ENCODE measurements at places on chromosomes 4 and X.

- no peak for DNase-seq
These were observed 575.9 kb downstream of the MID1IP1 start for GRCh38 chrX:39377157-39377556.

GRCh38 chr4:152534541-152535359 lies 1.1 kb downstream of the FBXW7 start:
- DNase-seq, result peak; percentile 64

GRCh38 chr4:176066757-176067156 lies 1.1 kb downstream of the WDR17 start:
- DNase-seq, result no peak

DNA sequence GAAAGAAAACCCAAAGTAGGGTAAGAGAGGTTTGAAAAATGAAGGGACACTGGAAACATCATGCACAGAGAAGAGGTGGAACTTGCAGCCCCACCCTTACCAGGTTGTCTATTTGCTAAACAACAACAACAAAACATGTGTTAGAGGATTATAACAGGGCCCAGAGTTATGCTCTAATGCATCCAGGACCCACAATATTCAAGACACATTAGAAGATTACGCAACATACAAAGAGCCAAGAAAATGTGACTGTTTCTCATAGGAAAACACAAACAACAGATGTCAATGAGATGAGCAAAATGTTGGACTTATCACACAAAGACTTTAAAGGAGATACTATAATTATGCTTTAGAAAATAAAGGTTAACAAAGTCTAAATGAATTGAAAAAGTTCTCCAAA lies 128.5 kb downstream of the LRBA start:
- no peak for DNase-seq

- no peak for DNase-seq
These were observed 51.2 kb upstream of the SHISA3 start for GRCh38 chr4:42345962-42346544.

DNA sequence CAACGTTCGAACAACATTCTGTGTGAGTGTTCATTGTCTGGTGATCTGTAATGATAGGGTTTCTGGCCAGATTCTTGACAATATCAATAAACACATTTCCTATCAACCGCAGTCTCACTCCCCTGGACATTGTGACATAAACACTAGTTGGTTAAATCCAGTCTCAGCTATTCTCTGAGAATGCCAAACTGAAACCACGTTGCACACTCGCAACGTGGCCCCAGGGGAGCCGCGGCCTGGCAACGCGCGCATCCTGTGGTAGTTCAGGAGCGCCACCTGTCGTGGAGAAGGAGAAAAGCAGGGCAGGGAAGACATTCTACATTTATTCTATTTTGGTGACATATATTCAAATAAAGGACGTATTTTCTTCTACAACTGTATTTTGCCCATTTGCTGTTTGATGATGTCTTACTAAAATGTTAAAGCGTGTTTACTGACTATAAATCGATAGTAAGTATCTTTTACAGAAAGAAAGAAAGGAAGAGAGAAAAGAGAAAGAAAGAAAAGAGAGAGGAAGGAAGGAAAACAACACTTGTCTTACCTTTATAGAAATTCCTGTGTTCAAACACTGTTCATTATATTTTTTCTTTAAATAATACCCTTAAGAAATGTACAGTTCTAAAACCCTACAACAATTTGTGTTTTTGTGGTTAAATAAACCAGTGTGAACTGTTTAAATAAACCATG lies 738.3 kb upstream of the FRG1 start:
- peak; percentile 65 for DNase-seq

GRCh38 chr4:186170966-186171365 lies 20.4 kb upstream of the CYP4V2 start:
- no peak for DNase-seq

DNA sequence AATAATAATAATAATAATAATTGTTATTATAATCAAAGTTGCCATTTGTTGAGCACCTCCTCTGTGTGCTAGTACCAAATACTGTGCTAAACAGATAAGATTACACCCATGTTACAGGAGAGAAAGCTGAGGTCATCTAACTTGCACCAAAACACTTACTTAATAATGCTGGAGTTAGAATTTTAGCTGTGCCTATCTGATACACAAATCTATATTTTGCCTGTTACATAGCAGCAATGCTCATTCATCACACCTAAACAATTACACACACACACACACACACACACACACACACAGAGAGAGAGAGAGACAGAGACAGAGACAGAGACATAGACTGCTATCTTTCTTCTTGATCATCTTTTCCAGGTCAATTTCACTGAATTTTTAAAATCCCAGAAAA lies 170.9 kb upstream of the KLF3 start:
- no peak for DNase-seq

- no peak for DNase-seq
These were observed 27.5 kb upstream of the CBR4 start for GRCh38 chr4:169037506-169037905.

- no peak for DNase-seq
These were observed 177.3 kb downstream of the GRIA3 start for GRCh38 chrX:123361371-123361770.

All from islet precursor cell (in vitro differentiated cells).